ENCODE measurements at places on chromosomes 16 and 17. TPM values are rescaled to one million over a fixed set of nuclear protein-coding genes. Genes with fewer than 3 reads are reported as not detected.

DNA sequence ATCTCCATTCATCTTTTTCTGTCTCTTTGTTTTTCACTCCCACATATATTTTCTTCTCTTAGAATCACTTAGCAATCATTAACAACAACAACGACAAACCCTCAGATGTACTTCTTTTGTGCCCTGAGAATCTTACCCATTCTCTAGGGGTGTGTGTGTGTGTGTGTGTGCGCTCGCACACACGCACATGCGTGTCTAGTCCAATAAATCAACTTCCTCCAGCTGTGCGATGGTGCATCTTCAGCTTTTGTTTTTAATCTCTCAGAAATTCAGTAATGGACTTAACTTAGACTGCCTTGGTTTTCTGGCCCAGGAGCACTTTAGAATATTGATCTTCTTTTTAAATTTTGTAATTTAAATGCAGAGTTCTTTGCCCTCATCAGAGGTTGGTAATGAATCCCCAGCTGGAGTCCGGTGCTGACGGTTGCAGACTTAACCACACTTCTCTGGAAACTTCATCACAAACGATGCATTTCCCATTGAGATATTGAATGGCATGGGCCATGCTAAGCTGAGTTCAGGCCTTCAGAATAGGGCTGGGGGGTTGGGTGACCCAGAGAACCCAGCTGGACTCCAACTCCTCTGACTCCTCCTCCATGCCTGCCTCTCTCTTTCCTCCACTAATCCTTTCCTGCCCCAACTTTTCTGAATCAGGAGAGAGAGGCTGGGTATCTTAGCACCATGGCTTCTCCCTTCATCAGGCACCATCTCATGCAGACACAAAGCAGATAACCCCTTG is 193.9 kb downstream of the ZNF18 start:
- no peak for DNase-seq
- no peaks in the 10 kb centered on the region for H3K4me1 ChIP-seq
- no peak overlapping the region for H3K27ac ChIP-seq
- H3K27me3 ChIP-seq: no peaks in the 10 kb centered on the region
- H3K4me3 ChIP-seq: no peak overlapping the region
- H3K36me3 ChIP-seq: no peaks in the 10 kb centered on the region

DNA sequence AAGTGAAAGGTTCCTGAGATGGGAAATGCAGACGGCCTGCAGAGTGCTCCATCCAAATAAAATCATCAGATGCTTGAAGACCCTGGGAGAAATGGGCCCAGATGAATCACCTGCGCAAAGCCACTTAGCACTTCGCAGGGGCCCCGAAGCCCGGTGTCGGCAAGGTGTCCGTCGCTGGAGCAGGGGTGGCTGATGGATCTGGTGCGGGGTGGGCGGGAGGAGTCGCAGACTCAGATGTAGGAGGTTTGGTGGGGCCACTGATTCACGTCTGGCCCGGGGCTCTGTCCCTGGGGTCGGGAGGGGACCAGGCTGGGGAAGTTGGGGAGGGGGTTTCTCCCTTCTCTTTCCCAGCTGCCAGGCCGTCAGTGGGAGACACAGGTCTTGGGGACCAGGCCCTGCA is 21.6 kb upstream of the SSTR5 start:
- DNase-seq: no peak
- H3K36me3 ChIP-seq: no peaks in the 10 kb centered on the region
- H3K27me3 ChIP-seq: peaks cover 6% of the 10 kb centered on the region
- H3K27ac ChIP-seq: no peak overlapping the region
- peaks cover 11% of the 10 kb centered on the region for H3K4me1 ChIP-seq

DNA sequence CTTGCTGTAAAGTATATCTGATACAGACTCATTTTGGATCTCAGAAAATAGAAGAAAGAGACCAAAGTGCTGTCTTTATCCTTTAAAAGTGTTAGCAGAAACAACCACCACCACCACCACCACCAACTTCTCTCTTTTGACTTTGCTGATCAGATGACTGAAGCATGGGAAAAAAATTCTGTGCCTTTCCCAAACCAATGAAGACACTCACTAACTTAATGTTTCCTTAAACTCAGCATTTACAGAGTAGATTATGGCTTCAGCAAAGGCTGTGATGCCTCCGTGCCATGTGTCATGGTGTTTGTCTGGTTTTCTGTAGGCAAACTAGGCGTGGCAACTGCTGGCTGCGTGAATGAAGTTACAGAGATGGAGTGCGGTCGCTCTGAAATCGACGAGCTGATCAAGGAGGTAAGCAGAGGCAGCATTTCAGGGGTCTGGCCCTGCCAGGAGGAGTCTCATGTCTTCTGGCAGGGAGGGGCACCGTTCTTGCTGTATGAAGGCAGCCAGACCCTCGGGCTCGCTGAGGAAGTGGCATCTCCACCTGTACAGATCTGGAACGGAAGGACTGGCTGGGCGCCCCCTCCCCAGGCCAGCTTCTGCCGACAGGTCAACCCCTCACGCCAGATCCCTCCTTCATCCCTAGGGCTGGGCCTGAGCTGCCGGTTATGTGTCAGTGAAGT is 12.4 kb downstream of the IRF8 start:
- peaks cover 5% of the 10 kb centered on the region for H3K4me1 ChIP-seq
- no peak overlapping the region for H3K4me3 ChIP-seq
- H3K27me3 ChIP-seq: no peaks in the 10 kb centered on the region
- H3K36me3 ChIP-seq: no peaks in the 10 kb centered on the region
- H3K27ac ChIP-seq: no peak overlapping the region

DNA sequence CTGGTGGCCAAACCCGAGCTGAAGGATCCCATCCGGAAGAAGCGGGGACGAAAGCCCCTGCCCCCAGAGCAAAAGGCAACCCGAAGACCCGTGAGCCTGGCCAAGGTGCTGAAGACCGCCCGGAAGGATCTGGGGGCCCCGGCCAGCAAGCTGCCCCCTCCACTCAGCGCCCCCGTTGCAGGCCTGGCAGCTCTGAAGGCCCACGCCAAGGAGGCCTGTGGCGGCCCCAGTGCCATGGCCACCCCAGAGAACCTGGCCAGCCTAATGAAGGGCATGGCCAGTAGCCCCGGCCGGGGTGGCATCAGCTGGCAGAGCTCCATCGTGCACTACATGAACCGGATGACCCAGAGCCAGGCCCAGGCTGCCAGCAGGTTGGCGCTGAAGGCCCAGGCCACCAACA is 5.9 kb downstream of the CBX2 start:
- H3K36me3 ChIP-seq: no peaks in the 10 kb centered on the region
- H3K4me3 ChIP-seq: no peak overlapping the region
- no peak overlapping the region for H3K27ac ChIP-seq
- peaks cover 40% of the 10 kb centered on the region for H3K27me3 ChIP-seq

NPIPA3 gene
- 4.0 TPM for polyA plus RNA-seq

Measured in heart left ventricle (tissue), 16 donors.